WTC11 (cell line): ENCODE measurements at places on chromosomes 12 and 14.

GRCh38 chr14:24263848-24264247 is 871 bp upstream of the TGM1 start:
- no peak for DNase-seq

DNA sequence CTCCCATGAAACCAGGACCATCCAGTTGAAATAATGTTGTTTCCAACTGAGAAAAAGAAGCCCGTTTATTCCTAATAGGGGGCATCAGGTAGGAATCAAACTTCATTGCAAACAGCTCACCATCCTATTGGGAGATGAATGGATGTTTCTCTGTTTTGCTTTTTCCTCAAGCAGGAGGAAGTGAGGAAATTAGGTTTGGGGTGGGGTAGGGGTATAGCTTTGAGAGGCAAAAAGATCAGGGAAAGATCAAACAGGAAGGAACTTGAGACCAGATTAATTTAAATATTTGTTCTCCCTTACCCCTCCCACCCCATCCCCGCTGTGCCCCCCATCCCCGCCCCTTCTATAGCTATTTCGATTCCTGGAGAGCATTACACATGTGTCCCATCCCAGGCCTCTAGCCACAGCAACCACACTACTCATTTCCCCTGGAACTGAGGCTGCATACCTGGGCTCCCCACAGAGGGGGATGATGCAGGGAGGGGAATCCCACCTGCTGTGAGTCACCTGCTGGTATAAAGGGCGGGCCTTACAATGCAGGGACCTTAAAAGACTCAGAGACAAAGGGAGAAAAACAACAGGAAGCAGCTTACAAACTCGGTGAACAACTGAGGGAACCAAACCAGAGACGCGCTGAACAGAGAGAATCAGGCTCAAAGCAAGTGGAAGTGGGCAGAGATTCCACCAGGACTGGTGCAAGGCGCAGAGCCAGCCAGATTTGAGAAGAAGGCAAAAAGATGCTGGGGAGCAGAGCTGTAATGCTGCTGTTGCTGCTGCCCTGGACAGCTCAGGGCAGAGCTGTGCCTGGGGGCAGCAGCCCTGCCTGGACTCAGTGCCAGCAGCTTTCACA is at the start of gene IL23A:
IL23A (plus strand) TSS at position 577 of the 850 bp plus-strand sequence; CDS start at position 738, 161 bp downstream.
- peak; percentile 68 for DNase-seq

- no peak for DNase-seq
Observed at GRCh38 chr14:36052063-36052462, 124.5 kb downstream of the PTCSC3 start.

DNA sequence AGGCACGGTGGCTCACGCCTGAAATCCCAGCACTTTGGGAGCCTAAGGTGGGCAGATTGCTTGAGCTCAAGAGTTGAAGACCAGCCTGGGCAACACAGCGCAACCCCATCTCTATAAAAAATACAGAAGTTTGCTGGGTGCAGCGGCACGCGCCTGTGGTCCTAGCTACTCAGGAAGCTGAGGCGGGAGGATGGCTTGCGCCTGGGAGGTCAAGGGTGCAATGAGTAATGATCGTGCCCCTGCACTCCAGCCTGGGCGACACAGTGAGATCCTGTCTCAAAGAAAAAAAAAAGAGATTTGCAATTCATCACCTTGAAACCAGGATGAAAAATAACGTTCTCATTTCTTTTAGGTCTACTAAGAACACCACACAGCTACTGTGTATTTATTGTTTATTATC is 4.0 kb downstream of the STX2 start:
- DNase-seq: no peak

- DNase-seq: no peak
Observed at GRCh38 chr12:107600581-107601144, 84.9 kb upstream of the PWP1 start.

GRCh38 chr12:60387356-60387755 is 791.5 kb downstream of the SLC16A7 start:
- no peak for DNase-seq

GRCh38 chr12:72468505-72468904 is 196.3 kb downstream of the TRHDE start:
- DNase-seq: no peak

GRCh38 chr14:50830932-50831725 is at the start of gene NIN:
Gene NIN (minus strand): TSS chr14:50831162. CDS start chr14:50822056, 9,106 bp downstream.
- peak; percentile 66 for DNase-seq

GRCh38 chr12:22453511-22453910 is 90.8 kb downstream of the C2CD5 start:
- DNase-seq: no peak

DNA sequence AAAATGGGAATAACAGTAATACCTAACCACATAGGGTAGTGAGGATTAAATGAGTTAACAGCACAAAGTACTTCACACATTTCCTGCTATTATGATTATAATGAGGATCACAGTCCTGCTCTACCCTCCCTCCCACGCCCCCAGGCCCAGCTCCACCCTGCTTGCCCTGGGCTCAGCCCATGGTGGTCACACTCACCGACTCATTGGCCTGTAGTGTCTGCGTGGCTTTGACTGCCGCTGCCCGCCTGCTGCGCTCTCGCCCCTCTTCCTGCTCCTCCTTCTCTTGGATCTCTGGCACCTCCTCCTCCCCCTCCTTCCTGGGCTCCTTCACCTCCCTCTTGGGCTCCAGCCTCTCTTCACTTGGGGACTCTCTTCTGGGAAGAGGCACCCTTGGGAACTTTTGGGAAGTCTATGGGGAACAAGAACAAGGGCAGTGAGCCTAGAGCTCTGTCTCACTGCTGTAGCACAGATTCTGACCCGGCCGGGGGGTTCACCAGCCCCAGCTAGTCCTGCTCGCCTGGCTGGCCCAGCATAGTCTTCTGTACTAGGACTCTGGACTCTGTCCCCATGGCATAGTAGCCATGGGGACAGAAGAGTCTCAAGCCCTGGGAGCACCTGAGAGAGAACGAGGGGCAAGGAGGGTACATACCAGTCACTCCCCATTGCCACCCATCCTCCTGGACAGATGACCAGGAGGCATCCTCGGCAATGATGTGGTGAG is 7.1 kb upstream of the PNMA1 start:
- DNase-seq: peak; percentile 65

DNA sequence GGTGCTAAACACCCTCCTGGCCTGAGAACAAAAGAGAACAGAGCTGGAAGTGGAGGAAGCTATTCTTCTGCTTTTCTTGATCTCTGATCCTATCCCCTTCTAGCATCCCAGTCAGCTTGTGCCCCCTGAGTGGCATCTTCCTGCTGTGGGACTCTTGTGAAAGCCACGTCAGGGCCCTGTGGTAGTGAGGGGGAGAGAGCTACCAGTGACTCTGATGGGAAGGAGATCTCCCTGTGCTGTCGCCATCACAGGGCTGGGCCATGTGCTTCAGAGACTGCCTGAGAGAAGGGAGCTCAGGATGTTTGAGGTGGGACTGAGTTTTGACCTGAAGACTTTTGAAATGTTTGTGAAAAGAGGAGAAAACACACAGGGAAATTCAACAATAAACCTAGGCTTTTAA is 107.6 kb upstream of the FUT8 start:
- no peak for DNase-seq

GRCh38 chr12:127548123-127548553 is 718.8 kb upstream of the TMEM132C start:
- no peak for DNase-seq

DNA sequence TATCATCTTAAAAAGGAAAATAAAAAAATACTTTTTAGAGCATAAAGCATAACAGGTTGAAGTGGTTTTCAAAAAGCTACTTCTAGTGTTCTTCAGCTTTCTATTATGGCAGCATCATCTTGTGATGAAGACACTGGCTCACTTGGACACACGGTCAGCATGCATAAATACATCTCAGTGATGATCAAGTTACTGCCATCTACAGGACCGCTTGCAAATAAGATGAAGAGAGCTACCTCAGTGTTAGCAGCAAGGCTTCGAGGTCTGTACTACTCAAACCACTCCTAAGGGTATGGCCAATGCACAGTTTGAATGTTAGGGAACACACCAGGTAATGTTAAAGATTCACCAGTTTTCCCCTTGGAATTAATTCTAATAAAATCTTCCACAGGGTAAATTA is 58.8 kb downstream of the GALC start:
- no peak for DNase-seq

DNA sequence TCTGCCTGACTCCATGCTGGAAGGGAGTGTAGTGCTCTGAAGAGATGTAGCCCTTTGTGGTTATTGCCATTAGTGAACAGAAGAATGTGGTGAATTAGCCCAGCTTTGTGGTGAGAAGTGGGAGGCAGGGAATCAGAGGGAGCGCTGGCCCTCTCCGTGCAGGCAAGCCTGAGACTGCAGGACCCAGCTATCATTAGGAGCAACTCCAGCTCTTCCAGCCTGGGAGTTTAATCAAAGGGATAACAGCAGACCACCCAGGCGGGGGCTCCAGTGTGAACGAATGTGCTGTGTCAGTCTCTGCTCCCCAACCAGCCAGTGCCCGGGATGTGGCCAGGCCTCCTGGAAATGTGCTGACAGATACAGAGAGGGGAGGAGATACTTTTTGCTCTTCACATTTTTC is 142.7 kb downstream of the TTLL5 start:
- peak; percentile 26 for DNase-seq

- DNase-seq: no peak
Observed at GRCh38 chr12:14839262-14839661, 4.1 kb downstream of the ART4 start.

DNA sequence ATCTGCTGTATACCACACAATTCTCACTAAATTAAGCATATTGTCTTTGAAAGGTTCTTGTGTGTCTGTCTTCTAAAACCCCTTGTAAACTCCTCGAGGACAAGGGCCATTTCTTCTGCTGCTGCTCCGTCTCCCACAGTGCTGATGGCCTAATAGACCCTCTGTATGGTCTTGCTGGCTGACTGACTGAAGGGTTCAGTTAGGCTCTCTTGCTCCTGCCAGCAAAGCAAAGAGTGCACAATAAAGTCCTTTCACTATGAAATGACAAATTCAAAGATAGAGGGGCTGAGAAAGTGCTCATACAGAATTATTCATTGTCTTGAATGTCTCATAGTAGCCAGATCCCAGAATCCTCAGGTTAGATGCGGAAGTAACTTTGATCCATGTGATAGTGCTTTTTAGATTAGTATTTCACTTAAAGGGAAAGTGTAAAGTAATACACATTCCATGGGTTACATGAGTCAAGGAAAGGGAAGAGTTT is 14.2 kb upstream of the RIOX1 start:
- no peak for DNase-seq

GRCh38 chr12:39619660-39620433 is at the start of gene ABCD2:
Gene ABCD2 (minus strand): TSS chr12:39619803. CDS start chr12:39619615, 188 bp downstream.
- peak; percentile 67 for DNase-seq

DNA sequence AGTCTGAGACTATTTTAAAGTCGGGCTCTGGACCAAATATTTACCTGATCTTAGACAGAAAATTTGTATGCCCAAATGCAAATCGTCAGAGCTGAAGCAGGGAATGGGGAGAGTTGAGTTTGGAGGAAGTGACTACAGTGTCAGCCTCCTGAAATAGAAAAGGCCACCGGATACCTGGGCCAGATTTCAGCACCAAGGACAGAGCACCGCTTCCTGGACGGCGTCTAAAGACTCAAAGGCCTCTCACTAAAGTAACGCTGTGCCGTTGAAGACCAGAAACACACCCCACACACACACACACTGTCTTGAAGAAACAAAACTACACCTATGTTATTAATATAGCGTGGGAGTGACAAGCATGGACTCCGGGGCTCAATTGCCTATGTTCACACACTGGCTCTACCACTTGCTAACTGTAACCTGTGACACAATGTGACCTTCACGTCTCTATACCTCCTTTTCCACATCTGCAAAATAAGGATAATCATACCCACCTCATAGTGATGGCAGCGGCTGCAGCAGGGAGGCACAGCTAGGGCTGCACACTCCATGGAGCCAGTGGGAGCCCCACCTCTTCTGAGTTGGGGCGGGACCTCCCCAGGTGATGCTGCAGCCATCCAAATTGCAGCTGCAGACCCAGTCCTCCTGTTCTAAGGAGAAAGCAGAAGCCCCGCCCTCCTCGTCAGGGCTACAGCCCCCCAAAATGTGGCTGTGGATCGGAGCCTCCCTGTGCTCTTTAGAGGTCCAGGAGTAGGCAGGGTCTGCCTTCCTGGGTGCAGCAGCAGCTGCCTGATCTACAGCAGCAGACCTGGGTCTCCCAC is 35.6 kb downstream of the KRT76 start:
- peak; percentile 84 for DNase-seq

GRCh38 chr14:74064883-74065282 is 19.4 kb downstream of the ALDH6A1 start:
- no peak for DNase-seq

DNA sequence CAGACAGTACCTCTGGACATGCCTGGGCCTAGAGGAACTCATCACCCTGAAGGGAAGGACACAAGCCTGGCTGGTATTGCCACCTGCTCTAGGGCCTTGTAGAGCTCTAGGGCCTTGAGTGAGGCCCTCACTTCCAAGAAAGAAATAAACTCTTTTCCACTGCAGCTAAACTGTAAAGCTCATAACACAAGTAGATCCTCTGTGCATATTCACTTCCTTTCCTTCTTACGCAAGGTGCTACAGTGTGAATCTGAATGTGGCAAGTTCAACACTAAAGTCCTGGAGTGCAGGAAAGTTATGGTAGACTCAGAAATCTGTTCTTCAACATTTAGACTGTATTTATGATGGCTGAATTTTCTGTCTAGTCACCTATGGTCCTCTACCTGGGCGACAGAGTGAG is 14.5 kb downstream of the RNASE3 start:
- DNase-seq: no peak
